ENCODE measurements at places on chromosomes 2 and 18.

- no peak for DNase-seq
These were observed 190.7 kb downstream of the CDCA7 start for GRCh38 chr2:173545364-173545763.

DNA sequence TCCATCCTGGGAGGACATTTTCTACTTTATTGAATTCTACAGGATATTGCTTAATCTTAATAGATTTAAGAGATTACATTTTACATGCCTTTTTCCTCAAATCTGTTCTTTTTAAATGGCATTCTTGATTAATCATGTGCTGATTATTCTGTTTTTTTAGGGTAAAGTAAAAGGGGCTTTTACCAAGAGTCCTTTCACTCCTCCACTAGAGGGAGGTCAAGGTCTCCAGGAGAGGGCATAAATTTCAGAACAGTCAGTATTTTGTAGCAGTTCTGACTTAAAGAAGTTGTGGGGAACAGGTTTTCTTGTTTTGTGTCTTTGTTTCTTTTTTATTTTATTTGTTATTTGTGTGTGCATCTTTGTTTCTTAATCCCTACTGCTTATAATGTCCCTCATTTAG is 25.4 kb downstream of the WDR75 start:
- no peak for DNase-seq

- no peak for DNase-seq
These were observed 72.7 kb downstream of the MAP2 start for GRCh38 chr2:209496586-209496982.

- DNase-seq: no peak
These were observed 273.1 kb downstream of the SP3 start for GRCh38 chr2:173692068-173692467.

GRCh38 chr2:25249785-25250184 is 81.4 kb upstream of the POMC start:
- no peak for DNase-seq

- no peak for DNase-seq
These were observed 211.3 kb upstream of the HAAO start for GRCh38 chr2:43003702-43004101.

GRCh38 chr2:41313082-41313481 is 734.7 kb upstream of the PKDCC start:
- no peak for DNase-seq

DNA sequence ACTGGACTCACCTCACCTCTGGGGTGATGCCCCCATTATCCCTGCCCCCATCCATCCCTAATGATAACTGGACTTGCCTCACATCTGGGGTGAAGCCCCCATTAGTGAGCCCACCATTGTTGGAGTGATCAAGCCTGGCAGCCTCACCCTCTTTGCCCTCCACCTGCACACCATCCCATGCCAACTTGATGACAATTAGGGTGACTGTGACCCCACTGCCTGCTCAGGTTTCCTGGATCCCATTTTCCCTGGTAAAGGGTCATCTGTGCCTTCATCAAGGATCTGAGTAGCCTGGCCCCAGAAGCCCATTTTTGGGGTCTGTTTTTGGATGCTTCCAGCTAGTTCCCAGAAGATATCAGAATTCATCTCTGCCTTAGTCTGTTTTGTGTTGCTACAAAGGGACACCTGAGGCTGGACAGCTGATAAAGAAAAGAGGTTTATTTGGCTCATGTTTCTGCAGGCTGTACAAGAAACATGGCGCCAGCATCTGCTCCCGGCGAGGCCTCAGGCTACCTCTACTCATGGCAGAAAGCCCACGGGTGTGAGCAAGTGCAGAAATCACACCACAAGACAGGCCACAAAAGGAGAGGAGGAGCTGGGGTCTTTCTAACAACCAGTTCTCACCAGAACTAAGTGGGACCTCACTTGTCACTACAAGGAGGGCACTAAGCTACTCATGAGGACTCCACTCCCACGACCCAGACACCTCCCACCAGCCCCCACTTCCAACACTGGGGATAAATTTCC is 196.4 kb upstream of the TWIST2 start:
- DNase-seq: no peak

- no peak for DNase-seq
These were observed 88.6 kb upstream of the TTN start for GRCh38 chr2:178895872-178896271.

DNA sequence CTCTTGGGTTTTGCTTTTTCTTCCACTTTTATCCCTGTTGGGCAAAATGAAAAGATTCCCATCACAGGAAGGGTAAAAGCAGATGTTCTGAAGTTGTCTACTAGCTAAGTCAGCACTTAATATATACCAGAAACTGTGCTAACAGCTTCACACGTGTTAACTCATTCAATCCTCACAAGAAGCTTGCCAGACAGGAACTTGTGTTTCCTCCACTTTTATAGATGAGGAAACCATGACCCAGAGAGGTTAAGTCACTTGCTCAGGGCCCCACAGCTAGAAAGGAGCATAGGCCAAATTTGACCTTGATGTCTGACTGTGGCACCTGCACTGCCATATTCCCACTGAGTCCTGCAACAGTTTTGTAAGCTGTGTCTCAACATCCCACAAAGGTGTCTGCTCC is 76.8 kb upstream of the EPC2 start:
- DNase-seq: no peak

- DNase-seq: no peak
These were observed 123.3 kb downstream of the CLIP4 start for GRCh38 chr2:29238497-29238896.

GRCh38 chr2:48414980-48415835 is 114.7 kb upstream of the STON1 start:
- DNase-seq: no peak

DNA sequence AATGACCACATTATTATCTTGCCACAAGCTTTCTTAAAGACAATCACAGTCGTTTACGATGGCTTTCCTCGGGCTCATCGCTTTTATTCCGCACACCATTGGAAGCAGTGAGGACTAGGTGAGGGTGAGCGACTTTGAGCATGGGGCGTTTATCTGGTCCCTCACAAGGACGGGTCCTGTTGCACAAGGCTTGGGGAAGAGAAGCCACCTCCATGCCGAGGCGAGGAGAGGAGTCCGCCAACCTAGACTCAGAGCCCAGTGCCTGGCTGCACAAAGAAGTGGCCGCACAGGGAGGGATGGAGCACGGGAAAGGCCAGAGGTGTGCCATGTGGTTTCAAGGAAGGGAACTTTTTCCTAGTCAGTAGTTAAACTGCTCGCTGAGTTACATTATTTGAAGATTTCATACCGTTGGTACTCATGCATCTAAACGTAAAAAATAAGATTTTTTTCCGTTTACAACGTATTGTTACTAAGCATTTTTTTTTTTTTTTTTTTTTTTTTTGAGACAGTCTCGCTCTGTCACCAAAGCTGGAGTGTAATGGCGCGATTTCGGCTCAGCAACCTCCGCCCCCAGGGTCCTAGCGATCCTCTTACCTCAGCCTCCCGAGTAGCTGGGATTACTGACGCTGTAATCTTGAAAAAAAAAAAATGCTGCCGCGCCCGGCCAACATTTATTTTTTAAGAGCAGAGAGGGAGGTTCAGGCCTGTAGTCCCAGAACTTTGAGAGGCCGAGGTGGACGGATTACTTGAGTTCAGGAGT is 849 bp upstream of the CYP27C1 start:
- DNase-seq: no peak

- no peak for DNase-seq
These were observed 382.5 kb downstream of the NYAP2 start for GRCh38 chr2:225781991-225782390.

DNA sequence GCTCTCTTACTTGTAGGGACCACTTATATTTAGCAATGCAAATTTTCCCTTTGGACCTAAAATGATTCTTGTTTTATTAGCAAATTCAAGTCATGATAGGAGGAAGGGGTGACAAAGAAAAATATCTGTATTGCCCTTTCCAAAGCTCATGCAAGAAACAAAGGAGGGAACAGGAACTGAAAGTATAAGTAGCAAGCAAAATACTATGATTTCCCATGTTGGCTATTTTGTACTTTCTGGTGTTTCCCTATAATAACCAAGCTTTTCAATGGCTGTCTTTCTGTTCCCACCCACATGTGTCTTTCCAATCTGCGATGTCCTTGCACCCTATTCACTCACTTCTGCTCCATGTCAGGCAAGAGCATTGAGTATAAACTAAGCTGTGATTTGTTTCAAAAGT is 279.7 kb downstream of the RNF144A start:
- no peak for DNase-seq

DNA sequence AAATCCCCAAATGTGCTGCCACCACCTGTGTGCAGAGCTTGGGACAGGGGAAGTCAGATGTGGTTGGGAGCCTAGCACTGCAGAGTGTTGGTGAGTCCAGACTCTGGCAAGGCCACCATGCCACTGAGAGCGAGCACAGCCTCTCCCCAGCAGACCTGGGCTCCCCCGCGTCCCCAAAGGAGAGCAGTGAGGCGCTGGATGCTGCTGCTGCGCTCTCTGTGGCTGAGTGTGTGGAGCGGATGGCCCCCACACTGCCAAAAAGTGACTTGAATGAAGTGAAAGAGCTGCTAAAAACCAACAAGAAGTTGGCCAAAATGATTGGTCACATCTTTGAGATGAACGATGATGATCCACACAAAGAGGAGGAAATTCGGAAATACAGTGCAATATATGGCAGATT is 10.7 kb downstream of the NAB1 start:
- DNase-seq: no peak

GRCh38 chr2:118857677-118858484 is 10.4 kb upstream of the EN1 start:
- DNase-seq: no peak

GRCh38 chr2:127661949-127662510 is 13.3 kb downstream of the LIMS2 start:
- no peak for DNase-seq

- DNase-seq: no peak
These were observed 762.0 kb upstream of the POU3F3 start for GRCh38 chr2:104091894-104092293.

DNA sequence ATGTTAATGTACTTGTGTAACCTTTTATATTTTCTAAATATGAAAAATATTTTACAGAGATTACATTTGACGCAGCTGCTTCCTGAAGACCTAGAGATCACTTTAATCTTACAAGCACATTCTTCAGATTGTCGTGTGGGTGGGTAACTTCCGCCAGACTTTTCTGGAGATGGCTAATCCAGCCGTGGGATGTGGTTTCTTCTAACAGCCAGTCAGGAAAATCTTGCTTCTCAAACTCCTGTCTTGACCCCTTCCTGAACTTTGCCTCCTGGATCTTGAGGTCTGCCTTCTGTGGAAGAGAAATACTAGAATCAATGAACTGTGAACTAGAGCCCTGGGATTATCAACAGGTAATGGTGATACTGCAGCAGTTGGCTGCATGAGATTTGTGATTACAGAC is 401.6 kb upstream of the TNP1 start:
- no peak for DNase-seq

DNA sequence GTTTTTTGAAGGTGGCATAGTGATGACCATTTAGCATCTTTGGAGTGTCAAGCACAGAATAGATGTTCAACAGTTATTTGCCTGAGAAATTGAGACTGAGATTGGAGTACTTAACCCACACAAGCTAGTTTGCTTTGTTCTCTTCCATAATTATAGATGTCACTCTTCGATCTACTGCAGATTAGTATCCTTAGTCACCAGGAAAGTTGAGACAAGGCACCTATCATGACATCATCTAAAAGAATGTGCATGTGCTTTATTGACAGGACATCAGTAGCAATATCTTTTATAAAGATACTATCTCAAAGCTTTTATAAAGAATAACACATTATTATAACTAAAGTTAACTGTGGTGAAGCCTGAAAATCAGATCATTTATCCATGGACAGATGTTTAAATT is 6.4 kb downstream of the VRK2 start:
- no peak for DNase-seq

DNA sequence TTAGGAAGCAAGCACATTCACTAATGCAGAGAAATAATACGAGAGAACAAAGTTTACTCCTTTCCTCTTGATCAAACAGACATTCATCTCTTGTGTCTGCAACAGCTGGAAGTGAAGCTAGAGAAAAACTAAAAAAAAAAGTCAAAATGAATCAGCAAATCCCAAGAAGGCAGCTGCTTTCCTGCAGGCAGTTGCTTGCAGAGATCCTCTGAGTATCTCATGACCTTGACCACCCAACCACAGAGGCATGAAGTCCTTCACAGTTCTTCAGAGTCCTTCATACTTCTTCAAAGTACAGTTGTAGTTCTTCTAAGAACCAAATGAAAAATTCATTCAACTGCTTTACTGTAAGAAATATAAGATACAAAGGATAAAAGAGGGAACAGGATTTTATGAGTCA is 97.2 kb upstream of the ACVR1C start:
- no peak for DNase-seq

- DNase-seq: no peak
These were observed 71.5 kb downstream of the SFXN5 start for GRCh38 chr2:72999729-73000725.

- DNase-seq: no peak
These were observed 29.0 kb upstream of the EPAS1 start for GRCh38 chr2:46268196-46268595.

GRCh38 chr18:1968801-1969498 is 602.4 kb downstream of the METTL4 start:
- no peak for DNase-seq

- no peak for DNase-seq
These were observed 187.1 kb downstream of the MYCN start for GRCh38 chr2:16127276-16127940.

GRCh38 chr2:98016908-98017670 is 21.3 kb upstream of the TMEM131 start:
- no peak for DNase-seq

DNA sequence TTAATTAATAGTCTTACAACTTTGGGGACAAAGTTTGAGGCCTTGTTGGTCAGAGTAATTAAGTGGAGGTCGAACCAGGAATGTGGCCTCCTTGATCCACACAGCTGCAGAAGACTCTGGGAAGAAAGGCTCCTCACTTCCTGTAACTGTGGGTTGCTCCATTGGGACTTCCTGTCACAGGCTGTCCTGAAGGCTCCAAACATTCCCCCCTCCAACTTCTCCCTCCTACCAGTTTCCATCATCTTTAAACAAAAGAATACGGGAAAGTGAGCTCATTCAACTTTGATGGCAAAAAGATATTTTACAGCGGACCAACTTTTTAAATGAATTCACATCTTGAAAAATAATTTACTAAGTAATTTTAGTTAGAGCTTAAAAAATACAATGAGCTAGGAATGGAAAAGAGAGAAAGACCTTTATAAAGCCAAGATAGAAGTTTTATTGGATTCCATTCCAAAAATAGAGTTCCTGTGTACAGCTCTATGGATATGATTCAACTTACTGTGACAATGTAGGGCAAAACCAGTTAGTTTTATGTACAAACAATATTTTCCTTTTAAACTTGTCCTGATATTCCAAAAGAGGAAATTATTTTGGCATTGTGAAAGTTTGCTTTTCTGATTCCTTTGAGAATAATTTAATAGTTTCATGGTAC is 212.0 kb upstream of the NABP1 start:
- DNase-seq: no peak

- DNase-seq: peak; percentile 77
These were observed 136.4 kb downstream of the SCG2 start for GRCh38 chr2:223465793-223466192.

DNA sequence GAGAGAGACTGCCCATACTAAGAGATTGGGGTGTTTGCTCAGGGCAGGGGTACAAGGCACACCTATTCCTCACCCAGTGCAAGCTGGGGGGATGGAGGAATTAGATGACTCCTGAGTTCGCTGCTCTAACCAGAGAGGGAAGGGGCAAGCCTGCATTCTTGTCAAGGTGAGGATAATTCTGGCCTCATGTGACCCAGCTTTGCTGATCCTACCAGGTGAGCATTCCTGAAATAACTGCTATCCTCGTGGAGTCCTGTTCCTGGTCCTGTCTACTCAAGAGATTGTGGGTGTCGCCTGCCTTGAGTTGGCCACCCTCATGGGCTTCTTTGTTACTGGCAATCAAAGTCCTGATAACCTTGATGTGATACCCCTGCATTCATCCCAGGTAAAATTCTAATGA is 206.0 kb downstream of the SPP2 start:
- no peak for DNase-seq
